ENCODE measurements at places on chromosomes 13 and 19. TPM values are rescaled to one million over a fixed set of nuclear protein-coding genes. Genes with fewer than 3 reads are reported as not detected.

DNA sequence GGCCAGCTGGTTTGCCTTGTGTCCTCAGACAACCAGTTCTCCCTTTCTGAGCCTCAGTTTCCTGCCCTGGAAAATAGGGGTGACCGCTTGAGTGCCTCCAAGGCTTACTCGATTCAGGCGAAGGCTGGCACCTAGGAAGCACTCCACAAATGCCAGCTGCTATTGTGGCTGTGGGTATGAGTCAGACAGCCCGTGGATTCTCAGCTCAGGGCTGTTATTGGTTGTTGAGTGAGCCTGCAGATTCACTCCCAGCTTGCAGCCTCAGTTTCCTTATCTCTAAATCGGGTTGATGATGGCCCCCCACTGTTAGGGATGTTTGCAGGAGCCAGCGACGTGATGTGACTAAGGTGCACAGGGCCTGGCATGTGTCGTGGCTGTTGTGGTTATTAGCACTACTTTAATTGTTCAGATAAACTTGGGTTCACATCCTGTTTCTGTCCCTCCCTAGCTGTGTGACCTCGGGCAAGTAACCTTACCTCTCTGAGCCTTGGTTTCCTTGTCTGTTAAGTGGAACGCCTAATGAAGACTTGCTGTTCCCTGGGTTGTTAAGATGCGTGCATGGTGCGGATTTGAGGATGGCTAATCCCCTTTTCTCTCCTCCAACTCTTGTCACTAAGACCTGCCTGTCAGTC is 2.4 kb downstream of the MARK4 start:
- peak; percentile 41 for DNase-seq

DNA sequence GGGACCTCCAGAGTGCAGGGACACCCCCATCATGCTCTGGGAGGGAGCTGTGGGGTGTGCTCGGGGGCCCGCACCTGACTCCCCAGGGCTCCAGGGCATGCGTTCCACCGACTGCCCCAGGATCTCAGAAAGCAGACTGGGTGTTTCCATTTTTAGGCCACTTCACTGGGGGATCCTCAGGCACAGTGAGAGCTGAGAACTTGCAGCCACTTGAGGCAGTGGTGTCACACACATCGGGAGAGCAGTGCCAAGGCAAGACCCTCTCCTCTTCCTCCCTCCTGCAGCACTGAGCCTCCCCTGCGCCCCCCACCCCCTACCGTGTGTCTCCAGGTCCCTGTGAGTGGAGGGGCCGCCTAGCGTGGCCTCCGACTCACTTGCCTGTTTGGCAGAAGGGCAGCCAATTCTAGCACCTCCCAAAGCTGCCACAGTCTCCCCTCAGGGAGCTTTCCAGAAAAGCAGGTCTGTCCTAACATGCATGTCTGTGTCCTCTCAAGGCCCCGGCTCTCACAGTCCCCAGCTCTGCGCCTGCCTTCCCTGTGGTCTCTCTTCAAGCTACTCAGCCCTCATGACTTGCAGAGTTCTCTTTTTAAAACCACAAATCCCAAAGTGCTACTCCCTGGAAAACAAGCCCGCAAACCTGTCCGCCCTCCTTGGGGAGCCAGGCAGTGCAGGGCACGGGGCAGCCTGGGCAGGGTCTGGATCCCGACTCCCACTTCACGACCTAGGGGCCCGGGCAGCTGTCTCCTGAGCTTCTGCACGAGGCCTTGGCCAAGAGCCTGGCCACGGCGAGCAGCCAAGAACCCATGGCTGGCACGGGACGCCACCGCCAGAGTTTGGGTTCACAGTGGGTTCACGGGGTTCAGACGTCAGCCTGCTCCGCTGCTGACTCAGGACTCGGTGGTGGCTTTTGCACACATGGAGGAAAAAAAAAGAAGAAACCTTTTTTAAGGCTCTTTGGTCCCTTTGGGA is 94.1 kb downstream of the STK24 start:
- peak; percentile 69 for DNase-seq

- no peak for DNase-seq
Measured at GRCh38 chr13:34671137-34671536, 270.9 kb upstream of the NBEA start.

- DNase-seq = no peak
Measured at GRCh38 chr13:39186205-39186875, 148.1 kb downstream of the NHLRC3 start.

The PSG7 gene
- not detected for total RNA-seq

GRCh38 chr13:101942535-101943157 is 459.2 kb downstream of the FGF14 start:
- DNase-seq = no peak

The CCDC169 gene
- total RNA-seq = 5.6 TPM

DNA sequence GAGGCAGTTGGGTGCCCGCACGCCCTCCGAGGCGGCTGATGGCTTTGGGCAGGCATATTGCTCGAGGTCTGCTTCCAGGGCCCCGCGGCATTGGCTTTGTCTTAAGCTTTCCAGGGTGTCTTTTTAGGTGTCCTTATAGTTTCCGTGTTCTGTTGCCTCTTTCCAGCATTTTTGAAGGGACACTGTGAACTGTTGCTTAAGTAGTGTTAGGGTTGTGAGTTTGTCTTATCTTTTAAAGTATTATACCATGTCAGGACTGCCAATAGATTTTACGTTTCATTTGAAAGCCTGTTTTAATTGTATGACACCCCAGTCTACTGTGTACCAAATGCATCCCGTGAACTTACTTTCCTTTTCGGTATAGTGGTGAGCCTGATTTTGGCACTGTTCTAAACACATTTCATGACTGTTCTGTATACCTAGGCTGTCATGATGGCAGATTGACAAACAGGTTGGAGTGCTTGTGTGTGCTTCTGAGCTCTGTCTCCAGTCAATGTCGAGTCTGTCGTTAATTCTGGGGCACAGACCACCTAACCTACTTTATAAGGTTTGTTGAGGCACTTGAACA is 656 bp downstream of the PCCA start:
- DNase-seq = peak; percentile 8

The CATSPERD gene
- not detected for total RNA-seq

DNA sequence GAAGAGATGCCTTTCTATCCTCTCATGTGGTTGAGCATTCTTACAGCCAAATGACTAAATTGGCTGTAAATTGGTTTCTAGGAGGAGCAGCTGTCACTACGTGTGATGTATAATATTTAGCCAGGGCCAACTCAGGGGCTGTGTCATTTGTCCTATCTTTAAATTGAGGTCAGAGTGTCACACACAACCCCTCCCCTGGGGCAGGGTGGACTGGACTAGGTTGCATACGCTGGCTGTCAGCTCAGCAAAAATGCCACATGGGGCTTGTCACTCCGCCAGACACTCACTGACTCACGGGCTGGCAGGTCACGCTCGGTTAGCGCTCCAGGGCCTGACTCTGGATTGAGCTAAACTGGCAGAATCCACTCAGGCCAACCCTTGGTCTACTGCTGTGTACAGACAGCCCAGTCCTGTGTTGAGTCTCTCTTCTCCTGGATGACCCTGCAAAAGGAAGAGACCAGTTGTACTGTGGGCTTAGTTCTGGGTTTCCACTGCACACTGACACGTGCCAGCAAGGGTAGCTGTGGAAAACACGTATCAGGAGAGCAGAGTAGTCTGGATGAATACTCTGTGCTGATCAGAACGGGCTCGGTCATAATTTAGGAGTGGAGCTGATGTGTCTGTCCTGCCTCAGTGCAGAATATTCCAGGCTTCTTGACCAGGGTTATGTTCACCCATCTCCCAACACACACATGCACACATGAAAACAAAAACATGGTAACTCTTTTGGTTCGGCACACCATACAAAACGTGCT is 29.1 kb downstream of the SHISA2 start:
- DNase-seq = peak; percentile 97

GRCh38 chr13:40186626-40187323 is 479.7 kb downstream of the FOXO1 start:
- DNase-seq = no peak

The ECSIT gene
- total RNA-seq = 66.3 TPM

The CEACAM7 gene
- total RNA-seq = not detected

The OR7C1 gene
- total RNA-seq = not detected

The OR10H1 gene
- total RNA-seq = not detected

- no peak for DNase-seq
Measured at GRCh38 chr19:18291019-18291524, 9.7 kb upstream of the JUND start.

The KCNJ14 gene
- total RNA-seq = 1.8 TPM

The KLF2 gene
- total RNA-seq = 0.33 TPM

DNA sequence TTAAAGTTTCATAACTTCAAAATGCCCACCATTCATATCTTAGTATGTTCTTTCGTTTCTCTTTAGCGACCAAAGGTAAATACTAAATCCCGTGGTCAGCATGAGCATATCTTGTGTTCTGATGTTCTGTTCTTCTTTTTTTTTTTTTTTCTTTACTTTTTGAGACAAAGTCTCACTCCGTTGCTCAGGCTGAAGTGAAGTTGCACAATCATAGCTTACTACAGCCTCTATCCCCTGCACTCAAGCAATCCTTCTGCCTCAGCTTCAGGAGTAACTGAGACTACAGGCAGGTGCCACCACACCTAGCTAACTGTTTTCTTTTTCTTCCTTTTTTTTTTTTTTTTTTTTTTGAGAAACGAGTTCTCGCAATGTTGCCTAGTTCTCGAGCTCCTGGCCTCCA is 60.9 kb upstream of the ATP12A start:
- no peak for DNase-seq

DNA sequence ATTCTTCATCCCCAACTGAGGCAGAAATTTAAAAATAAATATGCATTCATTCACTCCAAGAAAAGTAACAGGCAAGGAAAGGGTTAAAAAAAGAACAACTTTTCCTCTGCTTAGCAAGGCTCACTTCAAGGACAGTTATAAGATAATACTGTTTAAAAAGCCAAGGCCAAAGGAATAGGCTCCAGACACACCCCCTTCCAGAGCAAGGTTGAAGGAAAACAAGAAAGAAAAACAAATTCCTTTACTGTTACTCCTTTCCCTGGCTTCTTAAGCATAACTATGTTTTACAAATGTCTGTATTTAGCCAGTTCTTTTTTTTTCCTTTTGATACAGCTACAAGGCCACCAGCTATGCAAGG is 8.5 kb downstream of the SIGLEC11 start:
- no peak for DNase-seq

DNA sequence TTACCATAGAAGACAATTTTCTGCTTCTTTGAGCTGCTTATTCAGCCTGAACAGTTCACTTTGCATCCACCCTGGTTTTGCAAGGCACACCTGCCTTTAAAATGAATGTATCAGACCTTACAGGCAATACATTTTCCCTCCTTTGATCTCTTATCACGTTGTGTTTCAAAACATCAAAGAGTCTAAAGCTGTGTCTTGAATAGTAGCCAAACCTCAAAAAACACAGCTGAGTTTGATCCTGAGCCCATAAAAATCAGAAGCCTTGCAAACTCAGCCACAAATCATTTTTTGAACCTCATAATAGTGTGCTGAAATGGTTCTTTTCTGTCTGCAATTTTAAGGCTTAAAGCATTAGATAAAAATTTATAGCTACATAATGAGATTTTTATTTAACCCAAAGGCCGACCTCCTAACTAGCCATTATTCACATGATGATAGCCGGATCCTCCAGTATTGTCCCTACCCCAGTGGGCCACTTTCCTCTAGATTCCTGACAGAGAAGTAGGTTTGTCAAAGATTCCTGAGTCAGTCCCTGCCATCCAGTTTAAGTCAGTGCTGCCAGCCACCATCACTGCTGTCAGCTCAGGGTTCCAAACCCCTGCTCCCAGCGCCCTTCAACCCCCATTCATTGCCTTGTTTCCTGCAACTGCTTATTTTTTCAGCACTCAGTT is 71.8 kb downstream of the CAB39L start:
- DNase-seq = no peak

The PRTN3 gene
- total RNA-seq = not detected

- DNase-seq = no peak
Measured at GRCh38 chr19:1765232-1765903, 12.1 kb downstream of the ONECUT3 start.

DNA sequence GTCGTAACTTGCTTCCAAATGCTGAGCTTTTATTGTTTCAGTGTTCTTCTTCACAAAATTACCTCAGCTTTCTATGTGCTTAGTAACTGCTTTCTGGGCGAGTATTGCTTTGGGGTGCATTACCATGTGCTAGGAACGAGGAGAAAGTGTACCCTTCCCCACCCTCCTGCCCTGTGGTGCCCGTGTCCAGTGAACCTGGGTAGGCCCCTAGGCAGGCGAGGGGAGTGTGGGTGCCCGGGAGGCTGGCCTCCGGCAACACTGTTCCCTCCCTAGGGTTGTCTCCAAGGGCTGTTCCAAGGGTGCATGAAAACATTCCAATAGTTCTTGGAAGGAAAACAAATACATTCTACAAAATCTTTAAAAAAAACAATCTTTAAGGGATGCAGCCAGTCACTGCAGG is 216.5 kb upstream of the SOX1 start:
- DNase-seq = no peak

DNA sequence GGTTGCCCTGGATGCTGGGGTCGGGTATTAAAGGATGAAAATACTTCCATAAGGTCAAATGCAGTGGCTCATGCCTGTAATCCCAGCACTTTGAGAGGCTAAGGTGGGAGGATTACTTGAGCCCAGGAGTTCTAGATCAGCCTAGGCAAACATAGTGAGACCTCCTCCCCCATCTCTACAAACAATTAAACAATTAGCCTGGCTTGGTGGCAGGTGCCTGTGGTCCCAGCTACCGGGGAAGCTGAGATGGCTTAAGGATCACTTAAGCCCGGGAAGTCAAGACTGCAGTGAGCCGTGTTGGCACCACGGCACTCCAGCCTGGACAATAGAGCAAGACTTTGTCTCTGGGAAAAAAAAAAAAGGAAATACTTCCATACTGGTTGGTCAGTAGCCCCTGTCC is 1.5 kb downstream of the KLK11 start:
- DNase-seq = no peak

DNA sequence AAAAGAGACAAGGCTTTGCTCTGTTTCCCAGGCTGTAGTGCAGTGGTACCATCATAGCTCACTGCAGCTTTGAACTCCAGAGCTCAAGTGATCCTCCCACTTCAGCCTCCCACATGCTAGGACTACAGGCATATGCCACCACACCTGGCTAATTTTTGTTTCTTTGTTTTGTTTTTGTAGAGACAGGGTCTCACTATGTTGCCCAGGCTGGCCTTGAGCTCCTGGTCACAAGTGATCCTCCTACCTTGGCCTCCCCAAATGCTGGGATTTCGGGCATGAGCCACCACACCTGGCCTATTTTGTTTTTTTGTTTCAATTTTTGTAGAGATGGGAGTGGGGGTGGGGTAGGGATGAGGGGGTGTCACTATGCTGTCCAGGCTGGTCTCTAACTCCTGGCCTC is 6.9 kb downstream of the WDR87 start:
- no peak for DNase-seq

GRCh38 chr13:74895042-74895796 is 586.8 kb downstream of the TBC1D4 start:
- DNase-seq = no peak

The HIF3A gene
- total RNA-seq = not detected

All from Daoy (cell line).